ENCODE measurements at places on chromosomes 11 and 22. TPM values are rescaled to one million over a fixed set of nuclear protein-coding genes. Genes with fewer than 3 reads are reported as not detected.

DNA sequence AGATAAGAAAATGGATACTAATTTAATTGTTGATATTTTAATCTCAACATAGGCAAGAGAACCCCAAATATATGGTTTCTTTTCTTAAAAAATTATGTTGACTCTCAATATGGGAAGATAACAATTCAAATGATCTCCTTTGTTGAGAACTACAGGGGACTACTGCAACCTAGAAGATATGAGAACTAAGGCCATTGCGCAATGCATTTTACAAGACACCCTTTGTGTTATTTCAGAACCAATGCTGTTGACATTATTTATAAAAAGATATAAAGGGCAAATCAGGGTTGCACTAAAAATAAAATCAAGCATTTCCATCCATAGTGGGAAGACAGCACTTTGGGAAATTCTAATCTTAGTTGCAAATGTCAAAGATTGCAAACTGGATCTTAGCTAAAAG is 322.3 kb downstream of the SOX6 start:
- DNase-seq = no peak

- no peak for DNase-seq
These were observed 1.0 kb downstream of the ST14 start for GRCh38 chr11:130160498-130161155.

DNA sequence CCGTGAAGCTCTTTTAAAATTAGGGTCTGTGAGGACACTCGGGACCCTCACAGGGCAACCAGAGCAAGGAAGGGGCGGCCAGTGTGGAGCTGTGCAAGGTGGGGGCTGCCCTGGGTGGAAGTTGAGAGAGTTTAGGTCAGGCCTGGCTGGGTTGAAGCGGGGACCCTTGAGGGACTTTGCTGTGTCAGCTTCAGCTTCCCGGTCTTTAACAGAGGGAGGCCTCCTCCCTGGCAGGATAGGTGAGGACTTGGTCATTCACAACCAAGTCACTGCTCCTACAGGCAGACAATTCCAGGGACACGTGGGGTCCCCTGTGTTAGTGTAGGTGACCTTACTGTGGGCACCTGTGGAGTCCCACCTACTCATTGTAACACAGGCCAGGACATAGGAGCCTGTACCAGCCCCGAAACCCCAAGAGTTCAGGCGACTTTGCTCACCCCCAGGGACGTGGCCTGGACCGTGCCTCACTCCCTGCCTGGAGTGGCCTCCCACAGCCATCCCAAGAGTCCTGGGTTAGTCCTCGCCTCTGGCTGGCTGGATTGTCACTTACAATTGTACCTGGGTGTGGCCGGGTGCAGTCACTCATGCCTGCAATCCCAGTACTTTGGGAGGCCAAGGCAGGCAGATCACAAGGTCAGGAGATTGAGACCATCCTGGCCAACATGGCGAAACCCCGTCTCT is 18.8 kb upstream of the ARHGAP8 start:
- no peak for DNase-seq

DNA sequence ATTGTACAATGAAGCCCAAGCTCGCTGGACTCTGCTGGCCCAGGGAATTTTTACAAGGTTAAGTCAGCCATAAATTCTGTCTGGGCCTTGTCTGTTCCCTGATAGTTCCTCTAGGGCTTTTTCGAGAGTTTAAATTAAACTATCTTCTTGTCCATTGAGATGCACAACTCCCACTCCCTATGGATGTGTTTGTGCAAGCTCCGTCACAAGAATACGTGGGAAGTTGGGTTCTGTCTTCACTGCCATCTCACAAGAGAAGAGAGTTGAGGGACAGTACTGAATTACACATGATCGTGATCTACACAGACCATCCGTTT is 153.6 kb upstream of the TTC12 start:
- DNase-seq = no peak

DNA sequence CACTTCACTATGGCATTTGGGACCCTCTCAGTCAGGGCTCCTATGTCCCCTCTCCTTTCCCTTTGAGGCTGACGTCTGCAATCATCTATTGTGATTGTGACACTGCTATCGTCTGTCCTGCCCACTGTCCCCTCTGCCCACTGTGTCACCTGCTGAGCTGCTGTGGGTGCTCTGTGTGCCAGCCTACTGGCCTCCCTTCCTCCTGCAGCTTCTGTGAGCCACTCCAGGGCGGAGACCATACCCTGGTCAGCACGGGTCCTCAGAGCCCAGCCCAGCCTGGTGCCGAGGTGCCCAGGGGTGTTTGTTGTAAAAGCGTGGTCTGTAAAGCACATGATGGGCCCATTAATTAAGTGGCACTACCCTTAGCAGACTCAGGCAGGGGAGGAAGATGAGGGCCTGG is 29.4 kb downstream of the MPPED1 start:
- DNase-seq = no peak

DNA sequence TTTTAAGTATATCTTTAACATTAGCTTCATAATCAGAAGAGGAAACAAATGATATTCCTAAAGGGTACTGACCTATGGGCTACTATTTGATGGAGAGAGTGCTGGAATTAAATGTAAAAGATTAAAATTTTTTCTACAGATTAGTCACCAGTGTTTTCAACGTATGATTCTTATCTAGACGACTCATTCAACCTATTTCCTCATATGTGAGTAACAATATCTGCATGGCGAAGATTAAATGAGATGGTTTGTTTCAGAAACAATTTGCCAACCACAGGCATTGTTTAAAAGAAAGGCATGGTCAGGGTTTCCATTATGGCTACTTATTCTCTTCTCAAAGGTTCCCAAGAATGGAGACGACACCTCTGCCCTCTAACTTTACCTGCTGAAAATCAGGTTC is 20.4 kb downstream of the OR56B4 start:
- no peak for DNase-seq

- DNase-seq = no peak
These were observed 109.8 kb downstream of the ATXN10 start for GRCh38 chr22:45781459-45781858.

DNA sequence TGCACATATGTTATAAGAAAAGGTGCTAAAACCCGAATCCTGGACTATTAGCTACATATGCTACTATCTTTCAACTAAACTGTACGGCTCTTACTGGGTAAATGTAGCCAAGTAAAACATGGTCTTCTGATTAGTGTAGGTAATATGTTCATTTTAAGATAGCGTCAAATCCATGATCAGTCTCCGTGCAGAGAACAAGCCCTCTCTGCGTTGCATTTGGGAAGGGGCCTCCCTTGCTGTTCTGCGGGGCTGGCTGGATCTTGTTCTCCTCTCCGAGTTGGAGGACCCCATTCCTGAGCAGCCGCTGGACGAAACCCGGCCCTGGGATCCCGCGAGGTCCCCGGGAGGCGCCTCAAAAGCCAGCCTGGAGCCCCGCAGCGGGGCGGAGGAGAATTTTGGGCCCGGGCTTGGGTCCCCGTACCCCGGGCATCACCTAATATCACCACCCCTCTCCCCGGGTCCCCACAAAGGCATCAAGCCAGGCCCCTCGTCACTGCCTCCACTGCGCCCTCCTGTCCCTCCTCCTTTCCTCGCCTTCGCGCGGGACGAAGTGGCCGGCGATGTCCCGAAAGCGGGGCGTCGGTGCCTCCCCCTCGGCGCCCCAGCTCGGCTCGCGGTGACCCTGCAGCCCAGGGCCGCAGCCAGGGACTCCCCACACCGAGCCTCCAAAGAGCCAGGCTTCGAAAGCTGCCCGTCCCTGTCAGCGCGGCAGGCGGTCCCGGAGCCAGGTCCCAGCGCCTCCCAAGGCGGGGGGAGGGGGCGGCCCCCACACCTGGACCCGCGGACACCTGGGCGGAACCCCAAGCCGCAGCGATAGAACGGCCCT is 54.5 kb upstream of the FBXO3 start:
- DNase-seq = no peak

The PKNOX2 gene
- not detected for total RNA-seq

The ADAMTS15 gene
- total RNA-seq = 39.9 TPM

The ANO9 gene
- total RNA-seq = 61.4 TPM

The TNNI2 gene
- 0.46 TPM for total RNA-seq

The KRTAP5-7 gene
- total RNA-seq = not detected
